ENCODE measurements at places on chromosomes 1 and 21. TPM values are rescaled to one million over a fixed set of nuclear protein-coding genes. Genes with fewer than 3 reads are reported as not detected.

CHODL gene
- under 0.01 TPM for total RNA-seq

NIBAN1 gene
- 10.3 TPM for total RNA-seq

LCE2B gene
- not detected for total RNA-seq

DNA sequence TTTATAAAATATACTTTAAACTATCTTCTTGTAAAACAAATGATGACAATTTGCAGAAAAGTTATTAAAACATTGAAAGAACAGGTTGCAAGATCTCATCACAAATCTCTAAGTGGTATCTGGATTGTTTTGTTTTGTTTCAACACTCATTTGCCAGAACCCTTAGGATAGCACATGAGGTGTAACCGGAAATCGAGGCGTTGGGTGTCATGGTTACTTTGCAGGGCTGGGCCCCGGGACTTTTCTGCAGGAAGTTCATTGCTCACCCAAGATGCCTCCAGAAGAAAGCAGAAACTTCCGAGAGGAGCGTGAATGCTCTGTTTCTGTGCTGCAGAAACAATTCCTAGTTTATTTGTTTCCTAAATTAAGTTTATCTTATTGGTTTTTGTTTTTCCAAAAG lies 2.5 kb downstream of the DISC1 start:
- no peak overlapping the region for H3K27ac ChIP-seq
- peaks cover 11% of the 10 kb centered on the region for H3K4me1 ChIP-seq
- no peaks in the 10 kb centered on the region for H3K27me3 ChIP-seq
- no peak overlapping the region for H3K4me3 ChIP-seq
- no peaks in the 10 kb centered on the region for H3K36me3 ChIP-seq
- DNase-seq = no peak

DNA sequence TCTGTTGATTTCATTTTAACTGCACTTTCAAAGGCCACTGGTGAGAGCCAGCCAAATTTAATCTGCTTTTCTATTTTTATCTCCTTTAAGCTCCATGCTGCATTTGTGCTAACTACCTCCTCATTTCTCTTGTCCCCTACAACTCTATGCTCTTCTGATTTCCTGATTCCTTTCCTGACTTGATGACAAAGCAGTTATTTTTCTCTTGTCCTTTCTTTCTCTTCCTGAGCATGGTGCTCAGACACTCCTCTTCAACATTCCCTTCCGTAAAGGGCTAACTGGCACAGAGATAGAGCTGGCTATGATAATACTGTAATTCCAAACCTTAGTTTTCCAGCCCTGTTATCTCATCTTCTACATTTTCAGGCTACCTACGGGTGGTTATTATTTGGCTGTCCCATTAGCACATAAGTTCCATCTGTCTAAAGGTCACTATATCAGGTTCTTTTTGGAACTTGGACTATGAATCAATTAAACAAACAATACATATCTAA lies 6.8 kb upstream of the BCAS2 start:
- H3K36me3 ChIP-seq = no peaks in the 10 kb centered on the region
- no peak for DNase-seq
- H3K4me1 ChIP-seq = no peaks in the 10 kb centered on the region
- no peak overlapping the region for H3K27ac ChIP-seq
- H3K27me3 ChIP-seq = no peaks in the 10 kb centered on the region

DNA sequence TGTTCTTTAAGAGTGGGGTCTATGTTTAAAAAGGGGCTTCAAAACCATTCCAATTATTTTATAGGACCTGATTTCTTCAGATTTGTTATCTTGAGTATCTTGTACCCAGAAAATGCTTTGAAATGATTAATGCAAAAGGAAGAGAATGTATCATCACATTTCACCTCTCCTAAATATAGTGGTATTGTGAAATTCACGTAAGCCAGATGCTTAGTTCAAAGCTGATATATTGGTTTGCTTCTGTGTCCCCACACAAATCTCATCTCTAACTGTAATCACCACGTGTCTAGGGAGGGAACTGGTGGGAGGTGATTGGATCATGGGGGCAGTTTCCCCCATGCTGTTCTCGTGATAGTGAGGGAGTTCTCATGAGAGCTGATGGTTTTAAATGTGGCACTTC lies 8.5 kb downstream of the SOAT1 start:
- DNase-seq = peak; percentile 21
- no peaks in the 10 kb centered on the region for H3K27me3 ChIP-seq
- peaks cover 14% of the 10 kb centered on the region for H3K36me3 ChIP-seq
- no peak overlapping the region for H3K4me3 ChIP-seq
- no peak overlapping the region for H3K27ac ChIP-seq

DNA sequence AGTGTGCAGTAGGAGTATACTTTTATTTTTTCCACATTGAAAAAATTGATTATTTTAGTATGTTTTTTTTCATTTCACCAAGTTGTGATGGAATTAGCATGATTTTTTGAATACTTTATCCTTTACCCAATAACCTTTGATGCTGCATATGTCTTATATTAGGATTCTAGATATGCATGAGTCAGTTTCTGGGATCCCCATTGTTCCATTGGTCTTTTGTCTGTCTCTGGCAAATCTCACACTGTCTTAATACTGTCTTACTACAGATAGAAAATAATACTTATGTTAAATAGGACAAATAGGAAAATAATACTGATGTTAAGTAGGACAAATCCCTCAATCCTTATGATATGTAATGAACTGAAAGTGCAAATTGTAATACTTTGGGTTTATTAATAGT lies 54.3 kb upstream of the ASB17 start:
- H3K36me3 ChIP-seq = no peaks in the 10 kb centered on the region
- H3K4me1 ChIP-seq = no peaks in the 10 kb centered on the region
- no peak for DNase-seq

DNA sequence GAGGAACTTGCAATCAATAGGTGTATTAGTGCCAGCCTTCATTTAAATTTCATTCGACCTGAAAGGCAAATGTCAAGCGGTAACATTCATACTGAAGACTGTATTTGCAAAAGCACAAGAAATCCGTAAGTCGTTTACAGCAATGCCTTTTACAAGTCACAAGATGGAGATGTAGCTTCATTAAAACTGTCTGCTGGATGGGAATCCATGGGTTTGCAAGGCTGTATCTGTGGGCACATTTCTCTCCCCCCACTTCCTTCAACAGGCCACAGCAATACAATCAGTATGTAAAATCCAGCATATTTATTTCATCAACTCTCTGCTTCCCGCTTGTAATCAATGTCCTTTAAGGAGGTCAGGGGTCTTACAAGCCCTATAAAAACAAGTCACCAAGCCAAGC lies 147.1 kb downstream of the SLC45A1 start:
- peak overlapping the region; percentile 89 for H3K27ac ChIP-seq
- no peak overlapping the region for H3K4me3 ChIP-seq
- peak; percentile 74 for DNase-seq
- no peaks in the 10 kb centered on the region for H3K27me3 ChIP-seq
- H3K36me3 ChIP-seq = peaks cover 3% of the 10 kb centered on the region

- DNase-seq = no peak
- H3K27me3 ChIP-seq = no peaks in the 10 kb centered on the region
Observed at GRCh38 chr1:16207318-16208269, 4.9 kb downstream of the ARHGEF19 start.

- peaks cover 14% of the 10 kb centered on the region for H3K4me1 ChIP-seq
- H3K36me3 ChIP-seq = peaks cover 3% of the 10 kb centered on the region
- H3K4me3 ChIP-seq = no peak overlapping the region
- DNase-seq = no peak
Observed at GRCh38 chr1:6328696-6329095, 64.9 kb downstream of the ACOT7 start.

- DNase-seq = no peak
- no peaks in the 10 kb centered on the region for H3K36me3 ChIP-seq
- no peak overlapping the region for H3K27ac ChIP-seq
- H3K27me3 ChIP-seq = no peaks in the 10 kb centered on the region
- no peaks in the 10 kb centered on the region for H3K4me1 ChIP-seq
- no peak overlapping the region for H3K4me3 ChIP-seq
Observed at GRCh38 chr1:2372551-2373490, 18.5 kb downstream of the MORN1 start.

Data from IMR-90 (cell line).